D341Med (cell line): ENCODE measurements at places on chromosomes 7 and 10.

GRCh38 chr10:25455980-25456567 is 281.3 kb downstream of the GPR158 start:
- DNase-seq: no peak

DNA sequence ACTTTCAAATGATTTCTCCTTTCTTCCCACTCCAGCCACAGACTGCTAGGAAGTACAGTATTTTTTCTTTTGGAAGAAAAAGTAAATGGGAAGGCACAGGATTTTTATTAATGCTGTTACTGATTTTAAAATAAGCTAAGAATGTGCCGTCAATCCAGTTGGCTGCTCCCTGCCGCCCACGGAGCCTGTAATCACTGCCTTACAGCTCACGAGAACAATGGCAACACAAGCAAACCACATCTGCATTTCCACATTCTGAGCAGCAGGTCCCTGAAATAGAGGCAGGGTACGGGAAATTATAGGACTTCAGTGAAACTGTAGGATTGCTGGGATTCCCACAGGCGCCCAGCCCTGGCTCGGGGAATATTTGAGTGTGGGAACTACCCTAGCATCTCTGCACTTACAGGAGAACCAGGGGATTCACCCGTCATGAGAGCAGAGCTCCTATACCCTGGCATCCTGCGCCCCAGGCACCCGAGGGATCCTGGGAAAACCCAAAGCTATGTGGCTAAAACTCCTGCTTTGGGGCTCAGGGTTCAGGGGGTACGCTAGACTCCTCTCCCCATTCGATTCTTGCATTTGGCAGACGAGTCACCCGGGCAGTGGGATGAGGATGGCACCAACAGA is 72.9 kb upstream of the TNS3 start:
- DNase-seq: no peak

DNA sequence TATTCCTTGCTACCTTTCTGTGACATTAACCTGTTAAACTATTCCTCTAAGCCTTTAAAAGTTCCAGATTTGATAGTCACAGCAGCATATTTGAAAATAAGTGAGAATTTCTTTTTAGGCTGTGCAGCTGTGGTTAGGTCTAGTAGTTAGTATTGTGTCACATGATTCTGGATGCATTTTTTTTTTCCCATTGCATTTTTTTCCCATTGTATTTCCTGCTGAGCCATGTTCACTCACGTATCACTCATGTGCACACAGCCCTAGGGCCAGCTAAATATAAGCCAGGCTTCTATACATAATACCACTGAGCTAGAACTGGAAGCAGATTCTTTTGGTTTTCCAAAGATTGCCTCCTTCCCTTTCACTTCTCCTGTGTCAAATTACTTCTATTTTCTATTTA is 37.4 kb downstream of the DNAJC9 start:
- DNase-seq: no peak

DNA sequence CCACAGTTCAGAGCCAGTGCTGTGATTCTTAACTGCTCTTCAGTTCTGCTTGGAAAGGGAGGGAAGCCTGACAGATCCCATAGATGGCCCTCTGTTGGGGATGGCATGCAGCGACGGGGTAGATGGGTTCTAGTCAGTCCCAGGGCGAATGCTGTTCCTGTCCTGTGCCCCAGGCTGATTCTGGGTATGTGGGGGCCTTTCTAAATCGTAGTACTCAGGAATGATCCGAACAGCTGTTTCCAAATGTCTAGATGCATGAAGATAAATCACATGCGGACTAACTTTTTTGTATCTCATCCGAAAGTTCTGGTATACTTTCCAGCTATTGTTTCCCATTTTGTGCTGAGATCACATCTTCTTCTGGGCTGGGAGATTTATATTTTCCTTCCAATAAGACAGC is 186.0 kb upstream of the MKI67 start:
- DNase-seq: no peak

GRCh38 chr10:71127773-71128172 is 84.6 kb upstream of the UNC5B start:
- DNase-seq: no peak

DNA sequence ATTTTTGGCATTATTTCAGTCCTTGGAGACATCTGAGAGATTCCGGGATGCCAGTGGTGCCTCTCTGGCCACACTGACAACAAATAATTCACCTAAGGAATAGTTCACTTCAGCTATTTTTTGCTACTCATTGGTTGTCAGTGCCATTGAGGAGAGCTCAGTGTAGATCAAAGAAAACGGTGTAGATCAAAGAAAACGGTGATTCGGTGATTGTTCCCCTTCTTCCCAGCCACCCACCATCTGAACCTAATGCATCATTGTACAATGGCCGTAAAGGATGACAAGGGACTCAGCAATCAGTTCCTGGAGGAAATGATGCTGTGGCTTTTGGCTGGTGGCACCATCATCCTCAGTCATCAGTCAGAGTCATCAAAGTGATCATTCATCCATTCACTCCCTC is 80.6 kb downstream of the PTPRZ1 start:
- DNase-seq: no peak

DNA sequence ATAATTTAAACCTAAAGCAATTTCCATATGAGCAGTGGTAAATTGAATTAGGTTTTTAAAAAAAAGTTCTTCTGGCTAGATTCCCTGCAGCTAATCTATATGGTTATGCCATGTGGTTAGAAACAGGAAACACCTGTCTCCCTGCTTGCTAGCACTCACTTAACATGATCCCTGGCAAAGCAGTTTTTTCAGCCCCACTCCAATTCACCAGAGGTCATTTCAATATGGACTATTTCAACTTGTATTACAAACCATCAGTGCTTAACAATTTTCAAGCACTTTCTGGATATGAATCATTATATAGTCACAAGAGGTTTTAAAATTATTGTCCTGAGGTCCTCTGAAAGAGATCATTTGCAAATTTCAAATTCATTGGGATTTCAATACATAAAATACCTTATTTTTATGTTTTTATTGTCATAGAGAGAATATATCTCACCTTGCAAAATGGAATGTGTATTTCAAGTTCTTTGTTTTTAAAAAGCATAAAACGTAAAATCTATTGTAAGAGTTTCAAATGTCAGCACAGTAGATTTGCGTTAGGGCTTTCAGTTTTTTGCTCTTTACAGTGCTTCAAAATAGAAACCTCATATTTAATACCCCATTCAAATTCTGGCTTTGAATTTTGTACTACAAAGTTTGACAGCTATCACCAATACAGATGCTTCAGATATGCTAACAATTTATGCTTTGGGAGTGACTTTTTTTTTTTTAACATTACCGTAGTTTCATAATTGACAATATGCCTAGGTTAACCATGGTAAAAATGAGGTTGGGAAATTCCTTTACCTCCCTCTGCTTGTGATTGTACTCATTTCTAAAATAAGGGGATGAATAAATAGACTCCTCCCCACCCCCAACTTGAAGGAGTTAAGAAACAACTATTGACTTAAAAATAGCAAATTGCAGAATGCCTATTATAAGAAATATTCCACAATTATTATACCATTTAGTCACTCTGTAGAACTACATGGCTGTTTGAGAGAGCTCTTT is 117.5 kb upstream of the HGF start:
- no peak for DNase-seq

DNA sequence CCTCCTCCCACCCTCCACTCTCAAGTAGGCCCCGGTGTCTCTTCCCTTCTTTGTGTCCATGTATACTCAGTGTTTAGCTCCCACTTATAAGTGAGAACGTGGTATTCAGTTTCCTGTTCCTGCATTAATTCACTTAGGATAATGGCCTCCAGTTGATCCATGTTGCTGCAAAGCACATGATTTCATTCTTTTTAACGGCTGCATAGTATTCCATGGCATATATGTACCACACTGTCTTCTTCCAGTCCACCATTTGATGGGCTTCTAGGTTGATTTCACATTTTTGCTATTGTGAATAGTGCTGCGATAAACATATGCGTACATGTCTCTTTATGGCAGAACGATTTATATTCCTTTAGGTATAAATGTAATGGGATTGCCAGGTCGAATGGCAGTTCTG is 51.0 kb downstream of the FAM171A1 start:
- DNase-seq: no peak

- DNase-seq: no peak
Measured at GRCh38 chr10:119306514-119306951, 99.2 kb downstream of the GRK5 start.

DNA sequence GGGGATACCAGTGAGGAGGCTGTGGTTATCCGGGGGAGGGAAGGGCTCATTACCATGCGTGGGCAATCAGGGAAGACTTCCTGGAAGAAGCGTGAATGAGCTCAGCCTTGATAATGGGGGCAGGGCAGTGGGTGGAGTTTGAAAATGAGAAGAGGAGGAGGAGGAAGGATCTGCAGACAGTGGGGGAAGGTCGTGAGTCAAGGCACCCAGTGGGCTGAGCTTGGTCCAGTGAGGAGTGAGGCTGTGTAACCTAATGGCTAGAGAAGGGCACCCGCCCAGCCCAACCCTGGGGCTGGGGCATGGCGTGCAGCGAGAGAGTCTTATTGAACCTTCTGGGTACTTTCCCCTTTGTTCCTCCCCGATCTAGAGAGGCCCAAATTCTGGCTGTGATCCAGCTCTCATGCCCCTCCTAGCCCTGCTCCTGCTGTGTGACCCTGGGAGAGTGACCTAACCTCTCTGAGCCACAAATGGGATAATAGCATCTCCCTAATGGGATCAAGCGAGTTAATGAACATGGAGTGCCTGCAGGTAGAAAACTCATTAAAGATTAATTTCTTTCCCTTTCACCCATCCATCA is 31.5 kb downstream of the CLIP2 start:
- DNase-seq: no peak

DNA sequence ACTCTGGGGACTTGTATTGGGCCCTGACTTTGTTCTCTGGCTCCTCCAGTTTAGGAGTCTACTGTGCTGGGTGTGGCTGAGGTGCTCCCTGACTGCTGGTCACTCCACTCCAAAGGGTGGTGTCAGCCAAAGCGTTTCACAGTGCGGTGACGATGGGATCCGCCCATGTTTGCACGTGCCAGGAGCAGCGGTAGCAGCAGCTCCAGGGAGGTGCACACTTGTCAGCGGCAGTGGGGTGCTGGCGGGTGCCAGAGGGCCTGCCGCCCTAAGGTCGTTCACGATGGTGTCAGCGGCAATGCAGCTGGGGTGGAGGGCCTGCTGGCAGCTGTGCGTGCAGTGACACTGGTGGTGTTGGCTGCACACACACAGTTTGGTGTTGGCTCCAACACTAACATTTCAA is 268.5 kb upstream of the AKR1E2 start:
- DNase-seq: no peak

GRCh38 chr7:78852951-78853350 is 600.5 kb downstream of the MAGI2 start:
- no peak for DNase-seq

- no peak for DNase-seq
Measured at GRCh38 chr10:99382176-99382575, 48.2 kb downstream of the GOT1 start.

DNA sequence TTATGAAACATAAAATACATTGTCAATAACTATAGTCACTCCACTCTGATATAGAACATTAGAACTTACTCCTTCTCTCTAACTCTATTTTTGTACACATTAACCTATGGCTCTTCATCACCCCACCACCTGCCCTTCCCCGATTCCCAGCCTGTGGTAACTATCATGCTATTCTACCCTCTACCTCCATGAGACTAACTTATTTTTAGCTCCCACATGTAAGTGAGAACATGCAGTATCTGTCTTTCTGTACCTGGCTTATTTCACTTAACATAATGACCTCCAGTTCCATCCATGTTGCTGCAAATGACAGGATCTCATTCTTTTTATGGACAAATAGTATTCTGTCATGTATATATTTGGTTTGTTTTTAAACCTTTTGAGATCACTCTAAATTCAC is 8.8 kb upstream of the NOD1 start:
- DNase-seq: no peak

DNA sequence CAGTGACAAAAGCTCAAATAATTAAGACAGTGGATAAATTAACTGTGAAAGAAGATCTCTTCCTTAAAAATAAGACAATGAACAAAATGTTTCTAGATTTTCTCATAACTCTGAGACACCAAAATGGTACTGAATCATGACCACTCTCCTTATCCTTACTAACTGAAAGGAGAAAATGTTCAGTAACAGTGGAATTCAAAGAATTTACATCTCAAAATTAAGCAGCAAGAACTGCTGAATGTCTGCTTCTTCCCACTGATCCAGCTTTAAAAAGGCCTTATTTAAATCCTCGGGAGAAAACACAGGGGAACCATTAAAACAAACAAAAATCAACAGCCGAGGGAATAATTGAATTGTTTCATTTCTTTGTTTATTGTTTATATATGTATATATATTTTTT is 27.3 kb upstream of the PLXDC2 start:
- no peak for DNase-seq

DNA sequence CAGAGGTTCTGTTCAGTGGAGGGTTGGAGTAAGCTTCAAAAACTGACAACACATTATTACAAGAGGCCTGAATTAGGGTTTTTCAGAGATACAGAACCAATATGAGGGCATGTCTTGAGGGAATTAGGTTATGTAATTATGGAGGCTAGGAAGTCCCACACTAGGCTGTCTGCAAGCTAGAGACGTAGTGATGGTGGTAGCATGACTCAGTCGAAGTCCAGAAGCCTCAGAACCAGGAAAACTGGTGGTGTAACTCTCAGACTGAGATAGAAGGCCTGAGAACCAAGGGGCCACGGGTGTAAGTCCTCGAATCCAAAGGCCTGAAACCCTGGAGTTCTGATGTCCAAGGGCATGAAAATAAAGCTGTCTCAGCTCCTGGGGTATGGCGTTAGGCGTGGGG is 35.6 kb downstream of the ZNF518A start:
- DNase-seq: no peak

DNA sequence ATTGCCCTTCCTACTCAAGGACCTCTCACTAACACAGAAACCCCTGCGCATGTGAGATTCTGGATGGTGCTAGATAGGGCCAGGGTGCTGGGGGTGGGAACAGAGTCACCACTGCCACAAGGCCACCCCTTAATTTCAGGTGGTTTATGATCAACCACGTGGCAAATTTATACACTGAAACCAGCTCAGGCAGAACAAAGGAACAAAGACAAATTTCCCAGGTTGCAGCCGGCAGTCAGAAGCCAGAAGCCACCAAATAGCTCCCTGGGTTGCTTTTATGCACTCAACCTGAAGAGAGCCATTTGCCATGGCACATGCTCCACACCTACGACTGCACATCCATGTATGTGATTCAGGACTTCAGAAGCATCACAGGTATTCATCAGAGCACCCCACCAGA is 2.5 kb downstream of the VOPP1 start:
- DNase-seq: no peak

- no peak for DNase-seq
Measured at GRCh38 chr7:66050990-66051448, 24.6 kb upstream of the ASL start.

GRCh38 chr7:130090745-130091532 is 20.6 kb downstream of the KLHDC10 start:
- DNase-seq: no peak

GRCh38 chr7:77461246-77461645 is 45.1 kb upstream of the GSAP start:
- no peak for DNase-seq
